T-cell (primary cell): ENCODE measurements at places on chromosomes 11 and 22.
A peak's percentile ranks its signal among the peaks of the same experiment; 100 is the strongest.

DNA sequence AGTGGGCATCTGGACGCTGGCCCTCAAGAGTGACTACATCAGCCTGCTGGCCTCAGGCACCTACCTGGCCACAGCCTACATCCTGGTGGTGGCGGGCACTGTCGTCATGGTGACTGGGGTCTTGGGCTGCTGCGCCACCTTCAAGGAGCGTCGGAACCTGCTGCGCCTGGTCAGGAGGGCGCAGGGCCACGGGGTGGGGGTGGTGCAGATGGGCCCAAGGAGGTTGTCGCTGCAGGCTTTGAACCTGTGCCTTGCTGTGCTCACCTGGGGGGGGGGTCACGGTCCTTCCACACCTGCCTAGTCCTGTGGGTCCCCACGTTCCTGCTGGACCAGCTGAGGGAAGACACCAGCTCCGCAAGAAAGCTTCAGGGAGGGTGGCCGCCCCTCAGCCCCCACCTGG, 3.5 kb downstream of the CD151 start:
- no peak for DNase-seq

- no peak for DNase-seq
Measured at GRCh38 chr22:17891481-17892167, 117.4 kb upstream of the BID start.

GRCh38 chr11:111205632-111206385, 39.7 kb upstream of the POU2AF2 start:
- no peak for DNase-seq

GRCh38 chr11:119728211-119728626, 781 bp downstream of the NECTIN1 start:
- DNase-seq: no peak

- no peak for DNase-seq
Measured at GRCh38 chr11:111086058-111086457, 159.5 kb upstream of the POU2AF2 start.

GRCh38 chr11:4039011-4039410, 55.6 kb upstream of the RRM1 start:
- DNase-seq: no peak

- no peak for DNase-seq
Measured at GRCh38 chr22:33427461-33427860, 369.3 kb upstream of the SYN3 start.

DNA sequence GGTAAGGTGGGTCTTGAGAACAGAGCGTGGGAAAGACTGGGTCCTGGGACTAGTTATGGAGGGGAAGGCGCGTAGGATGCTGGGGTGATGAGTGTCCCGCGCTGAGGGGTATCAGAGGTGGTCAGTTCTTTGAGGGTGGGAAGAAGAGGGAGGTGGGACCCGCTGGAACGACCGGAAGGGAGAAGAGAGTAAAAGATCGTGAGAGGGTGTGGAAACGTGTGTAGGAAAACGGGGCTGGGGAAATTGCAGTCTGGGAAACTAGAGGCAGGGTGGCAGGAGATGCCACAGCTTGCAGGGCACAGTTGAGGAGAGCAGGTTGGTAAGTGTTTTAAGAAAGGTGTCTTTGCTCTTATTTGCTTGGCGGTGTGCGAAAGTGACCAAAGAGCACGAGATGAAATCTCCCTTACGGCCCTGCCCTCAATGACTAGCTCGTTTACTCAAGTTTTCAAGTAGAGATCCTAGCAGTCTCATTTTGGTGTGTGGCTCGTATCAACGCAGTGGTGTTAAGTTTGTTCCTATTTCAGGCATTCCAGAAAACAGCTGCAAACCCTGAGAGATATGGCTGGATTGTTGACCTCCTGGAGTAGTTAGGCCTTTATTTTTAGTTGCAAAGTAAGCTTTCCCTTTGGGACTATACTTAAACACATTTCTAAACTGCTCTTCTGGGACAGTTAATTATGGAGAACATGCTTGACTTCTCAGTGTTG, 615 bp downstream of the STT3A start:
- DNase-seq: no peak

DNA sequence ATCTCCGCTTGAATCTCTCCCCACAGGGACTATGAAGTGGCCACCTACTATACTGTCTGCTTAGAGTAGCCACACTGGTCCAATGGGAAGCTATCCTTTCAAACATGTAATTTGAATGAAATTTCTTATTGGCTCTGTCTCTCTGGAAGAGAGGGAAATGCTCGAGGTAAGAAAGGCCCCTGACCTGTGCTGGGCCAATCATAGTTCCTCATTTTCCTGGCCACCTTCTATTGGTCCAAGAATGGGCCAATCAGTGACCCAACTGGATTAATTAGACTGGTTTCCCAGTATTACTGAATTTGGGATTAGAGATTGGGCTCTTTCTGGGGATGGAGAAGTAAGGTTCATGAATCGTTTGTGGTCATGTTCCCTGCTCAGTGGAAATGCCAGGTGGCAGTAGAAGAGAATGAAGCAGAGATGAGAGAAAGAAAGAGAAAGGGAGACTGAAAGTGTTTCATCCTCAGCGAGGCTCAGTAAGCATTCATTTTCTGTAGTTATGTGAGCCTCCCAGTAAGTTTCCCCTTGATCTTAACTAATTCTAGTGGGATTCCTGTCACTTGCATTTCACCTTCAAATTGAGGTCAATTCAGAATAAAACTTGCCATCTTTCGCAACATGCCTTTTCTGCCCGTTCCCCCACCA, 8.4 kb upstream of the MMP20 start:
- DNase-seq: no peak

DNA sequence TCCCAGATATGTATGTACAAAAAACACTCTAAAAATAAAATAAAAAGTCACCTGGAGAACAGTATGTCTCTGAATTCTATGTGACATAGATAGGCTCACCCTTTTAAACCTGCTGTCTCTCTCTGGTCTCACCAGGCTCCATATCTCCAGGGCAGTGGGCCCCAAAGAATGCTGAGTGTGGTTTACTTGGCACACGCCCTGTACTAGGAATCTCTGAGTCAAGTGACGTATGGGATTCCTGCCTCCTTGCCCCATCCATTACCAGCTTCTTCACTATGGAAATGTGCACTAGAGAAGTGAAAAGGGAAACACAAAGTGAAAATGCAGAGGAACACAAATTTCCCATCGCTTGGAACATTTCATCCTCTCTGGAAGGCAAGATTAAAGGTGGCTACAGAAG, 722.2 kb upstream of the TENM4 start:
- DNase-seq: no peak

DNA sequence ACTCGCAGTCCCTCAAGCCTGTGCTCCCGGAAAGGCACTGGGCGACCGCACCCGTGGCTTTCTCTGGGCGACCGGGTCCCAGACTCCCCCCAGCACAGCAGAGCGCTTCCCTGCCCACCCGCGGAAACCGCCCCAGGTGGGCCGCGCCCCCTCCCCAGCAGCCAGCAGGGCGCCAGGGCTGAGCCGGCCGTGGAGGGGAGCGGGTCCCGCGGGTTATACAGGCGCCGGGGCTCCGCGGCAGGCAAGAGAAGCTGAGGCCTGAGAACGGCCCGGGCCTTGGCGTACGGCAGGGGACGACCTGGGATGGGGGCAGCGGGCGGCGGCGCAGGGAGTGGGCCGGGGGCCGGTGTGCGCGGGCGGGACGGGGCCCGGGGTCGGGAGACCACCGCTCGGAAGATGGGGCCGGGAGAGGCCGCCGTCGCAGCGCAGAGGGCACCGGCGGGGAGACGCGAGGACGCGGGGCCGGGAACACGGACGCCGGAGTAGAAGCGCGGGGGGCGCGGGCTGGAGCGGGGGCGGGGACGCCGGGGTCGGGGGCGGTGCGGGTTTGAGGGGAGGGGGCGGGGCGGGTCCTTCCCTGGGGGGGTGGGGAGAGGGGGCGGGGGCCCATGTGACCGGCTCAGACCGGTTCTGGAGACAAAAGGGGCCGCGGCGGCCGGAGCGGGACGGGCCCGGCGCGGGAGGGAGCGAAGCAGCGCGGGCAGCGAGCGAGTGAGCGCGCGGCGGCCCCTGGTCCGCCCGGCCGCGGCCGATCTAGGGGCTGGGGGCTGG, at the start of gene MDK:
TSS of gene MDK (plus strand) at position 622 of the 771 bp plus-strand sequence. CDS start 389 bp downstream, outside the sequence.
- no peak for DNase-seq

DNA sequence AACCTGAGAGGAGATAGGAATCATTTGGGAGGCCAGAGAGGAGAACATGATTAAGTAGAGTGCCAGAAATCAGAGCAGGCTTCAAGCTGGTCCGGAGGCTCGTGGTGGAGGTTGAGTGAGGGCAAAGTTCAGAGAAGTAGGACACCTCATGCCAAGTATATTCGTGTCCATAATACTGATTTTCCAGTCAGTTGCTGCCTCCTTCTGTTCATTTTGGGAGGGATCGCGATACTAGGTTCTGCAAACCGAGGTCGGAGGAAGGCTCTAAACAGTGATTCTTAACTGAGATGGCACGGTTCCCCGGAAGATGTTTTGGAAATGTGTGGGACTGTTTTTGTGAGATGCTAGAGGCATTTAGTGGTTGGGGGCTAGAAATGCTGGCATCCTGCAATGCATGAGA, 13.6 kb upstream of the CD3E start:
- DNase-seq: peak; percentile 12

DNA sequence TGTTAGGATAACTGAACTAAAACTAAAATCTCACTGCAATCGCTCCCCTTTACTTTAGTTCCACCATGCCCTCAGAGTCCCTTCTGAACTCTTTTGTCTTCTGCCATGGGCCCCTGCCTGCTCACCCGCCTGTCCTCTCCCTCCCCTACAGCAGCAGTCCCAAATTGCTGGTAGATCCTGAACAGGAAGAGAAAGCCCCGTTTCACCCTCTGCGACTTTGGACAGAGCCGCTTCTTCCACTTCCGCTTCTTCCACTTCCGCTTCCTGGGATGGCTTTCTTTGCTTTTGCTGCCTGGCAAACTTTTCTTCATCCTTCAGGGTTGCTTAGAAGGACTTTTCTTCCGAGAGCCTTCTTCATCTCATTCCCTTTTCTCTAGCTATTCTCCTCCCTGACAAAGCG, 35.7 kb upstream of the TLCD5 start:
- no peak for DNase-seq

DNA sequence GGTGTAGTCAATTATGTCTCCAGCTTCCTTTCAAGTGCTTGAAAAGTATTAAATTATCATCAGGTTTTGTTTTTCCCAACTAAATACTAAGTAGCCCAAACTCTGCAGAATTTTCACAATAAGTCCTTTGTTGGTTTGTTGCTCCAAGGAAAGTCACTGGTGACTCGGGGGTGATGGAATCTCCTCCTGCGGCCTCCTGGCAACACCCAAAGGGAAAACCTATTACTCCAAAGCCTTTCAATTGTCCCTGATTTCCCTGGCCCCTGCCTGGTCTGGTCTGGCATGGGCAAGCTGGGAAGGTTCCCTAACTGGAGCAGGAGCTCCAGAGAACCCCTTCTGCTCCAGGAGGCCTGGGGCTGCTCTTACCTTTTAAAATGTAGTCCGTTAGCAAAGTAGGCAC, 47.9 kb downstream of the FEZ1 start:
- DNase-seq: no peak

DNA sequence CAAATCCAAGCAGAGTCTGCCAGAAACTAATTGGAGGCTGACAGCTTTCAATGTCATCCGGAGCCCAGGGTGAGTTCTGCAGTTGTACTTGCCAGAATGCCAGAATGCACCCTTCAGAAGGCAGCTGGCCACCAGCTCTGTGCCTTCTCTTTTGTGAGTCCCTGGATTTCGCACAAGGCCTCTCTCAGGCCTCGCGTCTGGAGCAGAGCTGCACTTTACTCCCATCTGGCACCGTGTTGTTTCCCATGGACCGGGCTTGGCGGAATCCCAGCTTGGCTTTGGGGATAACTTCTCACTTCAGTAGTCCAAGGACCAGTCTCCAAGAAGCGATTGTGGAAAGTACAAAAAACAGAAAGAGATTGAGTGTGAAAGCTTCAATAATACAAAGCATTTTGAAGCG, 451.3 kb upstream of the KIRREL3 start:
- no peak for DNase-seq

- no peak for DNase-seq
Measured at GRCh38 chr22:35863432-35863831, 145.8 kb downstream of the APOL5 start.

- no peak for DNase-seq
Measured at GRCh38 chr22:39332441-39333064, 13.1 kb upstream of the RPL3 start.

- DNase-seq: no peak
Measured at GRCh38 chr11:90594658-90595057, 371.8 kb upstream of the CHORDC1 start.

DNA sequence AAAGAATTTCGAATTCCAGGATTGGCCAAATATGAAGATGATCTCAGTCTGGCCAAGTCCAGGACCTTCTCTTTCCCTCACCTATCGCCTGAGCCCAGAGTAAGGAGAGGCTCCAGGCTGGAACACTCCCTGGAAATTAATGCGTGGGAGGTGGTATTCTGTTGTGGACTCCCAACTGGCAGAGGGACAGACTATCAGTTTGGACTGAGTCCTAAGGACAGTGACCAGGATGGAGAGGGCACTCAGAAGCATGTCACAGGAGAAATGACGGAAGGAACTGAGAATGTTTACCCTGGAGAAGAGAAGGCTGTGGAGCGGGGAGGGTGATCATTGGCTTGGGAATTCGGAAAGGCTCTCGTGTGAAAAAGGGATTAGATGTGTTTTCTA, 84.4 kb downstream of the RPL27A start:
- no peak for DNase-seq

- no peak for DNase-seq
Measured at GRCh38 chr11:108929241-108929640, 264.4 kb downstream of the DDX10 start.

DNA sequence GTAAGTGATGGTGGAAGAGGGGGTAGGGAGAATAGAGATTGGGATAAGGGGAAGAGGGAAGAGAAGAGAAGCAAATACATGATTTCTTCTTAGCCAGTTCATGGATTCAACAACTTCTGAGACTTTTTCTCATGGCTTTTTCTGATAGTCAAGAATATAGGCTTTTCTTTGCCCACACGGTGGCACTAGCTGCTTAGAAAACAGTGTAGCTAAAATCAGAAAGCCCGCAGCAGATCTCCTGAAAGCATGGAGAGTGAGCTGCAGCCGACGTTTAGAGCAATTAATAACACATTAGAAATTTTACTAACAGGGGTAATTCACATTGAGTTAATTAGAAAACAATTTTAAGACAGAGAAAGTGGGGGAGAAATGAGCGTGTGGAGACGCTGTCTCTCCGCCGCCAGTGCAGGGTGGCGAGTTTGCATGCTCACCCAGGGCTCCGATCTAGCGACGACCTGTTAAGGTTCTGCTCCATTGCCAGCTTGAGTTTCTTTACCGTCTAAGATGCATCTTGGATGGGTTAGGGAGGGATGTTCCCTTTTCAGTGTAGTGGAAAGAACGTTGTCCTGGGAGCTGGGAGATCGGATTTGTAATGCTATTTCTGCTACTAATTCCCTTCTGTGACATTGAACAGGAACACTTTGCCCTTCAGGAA, 3.3 kb upstream of the RAG1 start:
- no peak for DNase-seq

GRCh38 chr11:19091366-19091765, 25.6 kb upstream of the ZDHHC13 start:
- no peak for DNase-seq

GRCh38 chr22:38728871-38729796, 23.4 kb downstream of the GTPBP1 start:
- DNase-seq: no peak
